Amniotic stem cell (primary cell): ENCODE measurements at places on chromosomes 3 and 15.

GRCh38 chr3:179591313-179591712 is 13.1 kb downstream of the MRPL47 start:
- DNase-seq = no peak

DNA sequence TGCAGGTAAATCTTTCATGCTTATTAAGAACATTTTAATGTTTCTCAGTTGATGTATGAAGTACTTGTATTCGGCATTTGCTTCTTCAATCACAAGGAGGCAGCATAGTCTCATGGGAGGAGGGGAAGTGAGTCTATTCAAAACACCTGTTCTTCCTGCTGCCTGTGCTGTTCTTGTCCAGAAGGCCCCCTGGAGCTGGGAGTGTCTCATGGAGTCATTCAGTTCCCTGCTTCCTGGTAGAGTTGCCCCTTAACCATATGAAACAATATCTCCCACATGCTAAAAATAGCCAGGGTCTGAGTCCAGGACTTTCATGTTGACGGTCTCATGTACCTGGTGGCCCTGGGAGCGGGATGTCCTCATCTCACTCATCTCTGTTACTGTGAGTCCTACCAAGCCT is 15.5 kb upstream of the PPP1R2 start:
- DNase-seq = no peak

DNA sequence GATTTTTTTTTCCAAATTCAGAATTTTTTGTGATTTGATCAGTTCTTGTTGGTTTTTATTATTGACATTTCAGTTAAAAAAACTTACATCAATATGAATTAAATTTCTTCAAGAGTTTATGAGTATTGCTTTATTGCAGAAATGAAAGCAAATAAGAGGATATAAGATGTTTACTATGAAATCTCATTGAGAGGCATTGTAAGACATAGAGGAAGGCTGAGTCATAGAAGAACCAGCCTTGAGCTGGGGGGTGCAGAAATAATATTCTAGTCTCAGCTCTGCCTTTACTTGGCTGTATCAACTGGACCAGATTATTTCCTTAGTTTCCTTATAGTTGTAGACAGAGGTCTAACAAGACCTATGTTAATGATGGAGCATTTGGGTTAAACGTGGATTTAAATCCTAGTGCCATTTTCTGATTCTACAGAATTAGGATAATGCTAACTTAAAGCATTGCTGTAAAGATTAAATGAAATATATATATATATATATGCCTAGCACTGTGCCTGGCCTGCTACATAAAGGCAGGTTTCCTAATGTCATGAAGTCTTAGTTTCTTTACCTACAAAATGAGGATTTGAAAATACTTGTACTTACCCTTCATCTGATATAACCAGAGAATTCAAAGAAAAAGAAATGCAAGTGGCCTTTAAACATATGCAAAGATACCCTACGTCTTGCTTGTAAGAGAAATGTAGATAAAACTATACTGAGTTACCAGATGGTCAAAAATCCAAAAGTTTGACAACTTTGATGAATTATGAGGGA is 7.3 kb downstream of the FAM98B start:
- no peak for DNase-seq

DNA sequence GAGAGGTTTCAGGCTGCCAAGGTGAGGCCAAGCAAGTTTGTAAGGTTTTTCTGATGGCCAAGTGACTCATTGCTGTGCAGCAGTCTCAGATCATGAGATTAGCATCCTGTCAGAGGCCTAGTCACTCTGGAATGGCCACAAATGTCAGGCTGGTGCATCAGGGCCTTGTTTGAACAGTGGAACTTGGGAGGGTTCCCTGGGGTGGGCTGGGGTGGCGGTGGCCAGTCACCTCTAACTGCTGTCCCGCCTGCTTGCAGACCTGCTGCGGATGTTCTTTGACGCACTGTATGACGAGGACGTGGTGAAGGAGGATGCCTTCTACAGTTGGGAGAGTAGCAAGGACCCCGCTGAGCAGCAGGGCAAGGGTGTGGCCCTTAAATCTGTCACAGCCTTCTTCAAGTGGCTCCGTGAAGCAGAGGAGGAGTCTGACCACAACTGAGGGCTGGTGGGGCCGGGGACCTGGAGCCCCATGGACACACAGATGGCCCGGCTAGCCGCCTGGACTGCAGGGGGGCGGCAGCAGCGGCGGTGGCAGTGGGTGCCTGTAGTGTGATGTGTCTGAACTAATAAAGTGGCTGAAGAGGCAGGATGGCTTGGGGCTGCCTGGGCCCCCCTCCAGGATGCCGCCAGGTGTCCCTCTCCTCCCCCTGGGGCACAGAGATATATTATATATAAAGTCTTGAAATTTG is 2.8 kb upstream of the FAM131A start:
- DNase-seq = no peak

DNA sequence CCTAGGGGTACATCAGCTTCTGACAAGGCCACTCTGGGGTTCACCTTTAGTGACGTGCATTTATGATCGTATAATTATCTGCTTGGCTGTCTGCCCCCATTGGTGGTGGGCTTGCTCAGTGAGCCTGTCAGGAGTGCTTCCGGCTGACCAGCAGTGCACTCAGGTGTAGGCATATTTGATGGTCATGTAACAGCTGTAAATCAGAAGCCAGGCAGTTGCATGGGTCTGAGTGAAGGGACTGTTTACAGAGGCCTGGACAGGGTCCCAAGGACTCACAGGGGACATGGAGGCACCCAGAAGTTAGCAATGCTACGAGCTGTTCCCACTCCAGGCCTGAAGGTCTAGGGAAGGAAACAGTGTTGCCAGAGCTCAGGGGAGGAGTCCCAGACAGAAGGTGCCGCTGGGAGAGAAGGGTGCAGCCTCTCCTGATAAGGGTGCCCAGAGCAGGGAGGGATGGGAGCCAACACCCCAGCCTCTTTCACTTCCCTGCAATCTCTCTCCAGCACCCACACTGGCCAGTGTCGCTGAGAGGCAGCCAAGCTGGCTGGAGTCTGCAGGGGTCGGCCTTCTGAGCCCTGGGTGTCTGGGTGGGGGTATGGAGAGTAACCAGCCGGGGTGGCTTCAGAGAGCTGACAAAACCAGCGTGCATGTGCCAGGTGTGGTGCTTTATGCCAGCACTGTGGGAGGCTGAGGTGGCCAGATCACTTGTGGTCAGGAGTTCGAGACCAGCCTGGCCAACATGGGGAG is 61.3 kb upstream of the PRR23E start:
- no peak for DNase-seq

- DNase-seq = no peak
Observed at GRCh38 chr3:65569845-65570405, 468.8 kb downstream of the MAGI1 start.

- no peak for DNase-seq
Observed at GRCh38 chr3:37766797-37767776, 94.6 kb upstream of the CTDSPL start.

- DNase-seq = no peak
Observed at GRCh38 chr3:191051037-191051436, 148.0 kb upstream of the OSTN start.

DNA sequence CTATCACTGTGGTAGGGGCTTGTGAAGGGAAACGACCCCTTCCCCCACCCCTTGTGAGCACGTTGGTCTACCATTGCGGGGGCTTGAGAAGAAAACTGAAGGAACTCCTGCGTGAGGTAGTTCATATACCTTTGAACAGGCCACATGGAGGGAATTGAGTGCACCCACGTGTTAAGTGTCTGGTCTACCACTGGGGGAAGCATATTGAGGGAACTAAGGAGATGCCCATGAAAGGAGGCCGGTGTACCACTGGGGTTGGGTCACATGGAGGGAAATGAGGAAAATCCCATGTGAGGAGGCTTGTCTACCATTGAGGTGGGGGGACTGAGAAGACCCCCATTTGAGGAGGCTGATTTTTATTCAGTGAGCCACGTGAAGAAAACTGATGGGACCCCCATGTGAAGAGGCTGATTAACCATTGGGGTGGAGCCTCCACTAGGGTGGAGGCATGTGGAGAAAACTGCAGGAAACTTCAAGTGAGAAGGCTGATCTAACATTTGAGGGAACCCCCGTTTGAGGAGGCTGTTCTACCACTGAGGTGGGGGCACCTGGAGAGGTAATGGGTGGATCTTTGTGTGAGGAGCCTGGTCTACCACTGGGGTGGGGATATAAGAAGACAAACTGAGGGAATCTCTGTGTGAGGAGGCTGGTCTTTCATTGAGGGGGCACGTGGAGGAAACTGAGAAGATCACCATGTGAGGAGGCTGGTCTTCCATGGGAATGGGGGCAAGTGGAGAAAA is 163.2 kb downstream of the FBLN2 start:
- DNase-seq = no peak

- no peak for DNase-seq
Observed at GRCh38 chr15:73352082-73352481, 16.7 kb downstream of the HCN4 start.

DNA sequence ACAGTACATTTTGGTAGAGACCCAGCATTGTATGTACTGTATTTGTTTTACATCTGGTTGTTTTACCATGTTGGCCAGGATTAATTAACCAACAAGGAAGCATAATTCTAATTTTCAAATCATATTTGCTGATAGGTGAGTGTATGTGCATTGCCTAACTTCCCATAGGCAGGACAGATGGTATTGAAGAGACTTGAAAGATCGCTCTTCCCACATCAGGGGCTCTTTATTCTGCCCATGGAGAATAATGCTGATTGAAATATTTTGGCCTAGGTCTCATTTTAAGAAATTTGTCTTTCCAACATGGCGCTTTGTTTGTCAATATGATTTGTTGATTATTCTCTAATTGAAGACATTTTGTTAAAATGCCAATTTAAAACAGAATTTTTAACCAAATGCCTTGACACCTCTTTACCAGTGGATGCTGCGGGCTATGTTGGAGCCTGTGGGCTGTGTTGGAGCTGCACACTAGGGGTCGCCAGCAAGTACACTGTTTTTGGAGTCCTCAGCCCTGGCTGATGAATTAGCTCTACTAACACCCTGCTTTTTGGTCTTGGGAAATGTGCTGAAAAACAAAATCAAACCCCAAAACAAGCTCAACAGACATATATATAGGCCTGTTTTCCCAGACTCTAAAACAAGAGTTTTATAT is 5.3 kb downstream of the P2RY12 start:
- DNase-seq = no peak

GRCh38 chr3:49454898-49455681 is 15.0 kb upstream of the DAG1 start:
- DNase-seq = no peak

DNA sequence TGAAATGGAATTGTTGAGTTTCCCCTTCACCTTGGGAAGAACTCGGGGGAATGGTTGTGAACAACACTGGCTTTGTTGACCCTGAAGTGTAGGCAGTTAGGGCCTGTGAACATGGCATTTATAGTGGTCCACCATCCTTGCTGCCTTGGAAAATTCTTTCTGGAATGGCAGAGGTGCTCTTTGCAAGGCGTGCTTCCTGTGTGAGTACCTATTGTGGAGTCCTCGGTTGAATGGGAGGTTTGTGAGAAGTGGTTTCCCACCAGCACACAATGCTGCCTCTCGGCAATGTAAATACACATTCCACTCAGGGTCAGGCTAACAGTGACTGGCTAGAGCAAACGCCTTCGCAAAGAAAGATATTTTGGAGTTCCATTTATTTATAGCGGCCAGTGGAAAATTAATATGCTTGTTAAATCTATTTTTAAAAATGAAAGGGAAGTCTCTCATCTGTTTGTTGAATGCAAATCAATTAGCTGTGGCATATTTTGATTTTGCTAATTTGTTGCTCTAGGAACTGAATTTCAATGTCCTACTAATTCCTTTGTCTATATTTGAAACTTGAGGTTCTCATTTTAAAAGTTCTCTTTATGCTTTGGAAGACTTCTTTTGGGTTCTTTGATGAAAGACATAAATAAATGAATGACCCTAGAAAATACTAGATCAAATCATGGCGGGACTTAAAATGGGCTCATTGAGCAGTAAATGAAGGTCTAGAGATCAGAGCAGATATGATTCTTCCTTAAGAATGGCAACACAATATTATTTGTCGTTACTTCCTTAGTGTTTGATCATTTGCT is 59.5 kb downstream of the FNDC3B start:
- DNase-seq = no peak

DNA sequence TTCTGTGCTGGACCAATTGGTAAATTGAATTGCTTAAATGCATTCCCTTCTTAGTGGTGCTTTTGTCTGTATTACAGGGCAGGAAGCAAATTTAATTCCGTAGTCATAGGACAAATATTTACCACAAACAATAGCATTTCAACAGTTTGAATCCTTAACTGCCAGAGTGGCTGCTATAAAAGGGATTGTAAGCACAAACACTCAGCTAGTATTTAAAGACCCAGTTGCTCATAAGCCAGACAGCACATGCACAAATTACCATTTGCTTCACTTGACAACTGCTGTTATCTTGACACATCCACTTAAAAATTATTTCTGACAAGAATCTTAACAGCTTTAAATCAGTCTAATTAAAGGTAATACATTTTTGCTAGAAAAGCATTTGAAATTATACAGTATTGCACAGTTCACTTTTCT is 490.2 kb upstream of the ADAMTS9 start:
- no peak for DNase-seq

GRCh38 chr15:99956820-99957641 is 223.8 kb upstream of the LYSMD4 start:
- DNase-seq = no peak

GRCh38 chr3:129286081-129286480 is 7.4 kb downstream of the HMCES start:
- no peak for DNase-seq

DNA sequence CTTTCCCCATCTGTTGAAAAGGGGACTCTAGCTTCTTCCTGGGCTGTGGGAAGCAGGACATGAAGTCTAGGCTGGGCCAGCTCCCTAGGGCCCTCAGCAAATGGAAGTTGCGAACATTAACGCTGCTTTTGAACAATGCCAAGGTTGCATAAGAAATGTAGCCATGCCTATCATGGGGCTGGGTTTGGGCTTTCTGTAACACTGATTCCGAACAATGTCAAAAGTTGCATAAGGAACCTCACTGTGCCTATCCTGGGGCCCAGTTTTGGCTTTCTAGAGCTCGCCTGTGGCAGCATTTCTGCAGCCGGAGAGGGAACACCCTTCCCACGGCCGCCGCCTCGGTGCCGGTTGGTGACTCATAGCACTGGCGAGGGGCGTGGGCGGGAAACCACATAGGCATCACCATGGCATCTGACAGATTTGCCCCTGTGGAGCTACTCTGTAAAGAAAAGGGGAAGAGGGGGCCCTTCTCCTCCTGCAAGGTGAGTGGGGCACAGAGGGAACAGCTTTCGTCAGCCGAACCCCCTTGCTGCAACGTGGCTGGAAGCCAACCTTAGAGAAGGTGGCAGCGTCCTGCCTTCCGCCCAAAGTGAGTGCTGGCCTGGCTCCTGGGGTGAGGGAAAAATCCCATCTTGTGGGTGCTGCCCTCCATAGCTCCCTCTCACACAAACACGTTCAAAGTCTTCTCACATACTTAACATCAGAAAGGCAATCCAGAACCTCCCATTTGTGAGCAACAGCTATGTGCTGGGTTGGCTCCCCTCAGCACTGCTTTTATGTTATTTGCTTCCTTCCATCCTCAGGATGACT is 46.6 kb upstream of the ATP2B2 start:
- no peak for DNase-seq

DNA sequence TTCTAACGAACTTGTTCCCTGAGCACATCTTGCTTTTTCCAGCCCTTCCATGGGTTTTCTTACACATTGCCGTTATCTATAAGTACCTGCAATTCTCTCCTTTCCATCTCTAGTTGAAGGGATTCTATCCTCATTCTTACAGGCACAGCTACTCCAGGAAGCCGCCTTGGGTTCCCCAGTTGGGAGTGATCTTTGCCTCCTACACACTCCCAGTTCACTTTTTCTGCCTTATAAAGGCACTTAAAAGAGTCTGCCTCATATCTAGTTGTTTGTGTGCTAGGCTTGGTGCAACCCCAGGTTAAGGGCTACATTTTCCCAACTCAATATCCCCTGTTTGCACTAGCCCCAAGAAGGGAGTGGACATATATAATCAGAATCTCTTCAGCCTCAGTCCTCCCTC is 44.0 kb upstream of the IREB2 start:
- no peak for DNase-seq

GRCh38 chr3:43709022-43709421 is 18.3 kb downstream of the ABHD5 start:
- DNase-seq = no peak
